ENCODE measurements at places on chromosomes 3 and 15.
A peak's percentile ranks its signal among the peaks of the same experiment; 100 is the strongest.

GRCh38 chr3:113097960-113098447 lies 107.2 kb downstream of the GTPBP8 start:
- no peak for DNase-seq

GRCh38 chr15:49495993-49496753 lies 73.1 kb downstream of the FGF7 start:
- DNase-seq = no peak

DNA sequence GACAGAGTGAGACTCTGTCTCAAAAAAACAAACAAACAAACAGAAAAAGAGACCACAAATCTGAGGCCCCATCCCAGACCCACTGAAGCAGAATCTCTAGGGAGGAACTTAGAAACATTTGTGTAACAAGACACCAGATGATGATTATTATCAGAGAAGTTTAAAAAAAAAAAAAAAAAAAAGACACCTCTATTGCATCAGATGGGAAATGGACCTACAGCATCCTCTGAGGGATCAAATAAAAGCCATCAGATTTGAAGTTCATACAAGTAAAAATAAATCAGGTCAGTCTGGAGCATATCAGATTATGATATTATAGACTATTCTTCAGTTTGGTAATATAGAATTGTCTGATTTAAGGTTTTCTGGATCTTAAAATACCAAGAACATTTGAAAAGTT lies 21.9 kb upstream of the LIPC start:
- DNase-seq = no peak

DNA sequence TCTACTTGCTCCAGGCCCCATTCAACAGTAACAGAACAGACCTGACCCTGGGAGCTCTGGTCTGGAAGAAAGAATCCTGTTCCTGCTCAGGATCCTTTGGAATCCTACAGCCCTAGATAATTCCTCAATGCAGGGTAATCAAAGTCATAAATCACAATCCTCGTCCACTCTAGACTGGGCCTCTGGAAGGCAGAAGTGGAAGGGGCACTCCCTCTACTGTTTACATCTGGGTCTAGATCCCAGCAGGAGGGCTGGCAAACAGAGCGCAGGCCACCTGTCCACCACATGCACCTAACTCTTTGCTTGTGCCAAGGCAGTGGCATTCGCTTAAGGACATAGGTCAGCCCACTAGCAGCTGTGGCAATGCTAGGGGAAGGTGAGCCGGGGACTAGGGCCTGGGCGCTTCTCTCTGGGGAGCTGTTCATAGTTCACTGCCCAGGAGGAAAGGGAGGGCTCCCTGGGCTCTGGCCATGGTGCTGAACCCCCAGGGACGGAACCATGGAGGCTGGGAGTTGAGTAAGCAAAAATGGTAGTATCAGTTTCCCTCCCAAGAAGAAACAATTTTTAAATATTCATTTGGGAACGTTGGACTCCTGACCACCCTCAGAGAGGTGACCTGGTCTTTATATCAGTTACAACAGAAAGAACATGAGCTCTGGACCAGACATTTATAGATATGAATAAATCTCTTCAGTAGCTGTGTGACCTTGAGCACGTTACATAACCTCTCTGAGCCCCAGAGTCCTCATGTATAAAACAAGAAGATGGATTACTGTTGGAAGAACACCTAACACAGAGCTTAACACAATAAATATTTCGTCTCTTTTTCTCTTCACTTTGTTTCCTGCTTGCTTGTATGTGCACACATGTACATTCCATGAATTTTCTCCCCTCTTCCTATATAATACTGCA lies 90.2 kb downstream of the NTRK3 start:
- DNase-seq = no peak

- no peak for DNase-seq
These were observed 53.4 kb upstream of the APEH start for GRCh38 chr3:49620728-49621127.

DNA sequence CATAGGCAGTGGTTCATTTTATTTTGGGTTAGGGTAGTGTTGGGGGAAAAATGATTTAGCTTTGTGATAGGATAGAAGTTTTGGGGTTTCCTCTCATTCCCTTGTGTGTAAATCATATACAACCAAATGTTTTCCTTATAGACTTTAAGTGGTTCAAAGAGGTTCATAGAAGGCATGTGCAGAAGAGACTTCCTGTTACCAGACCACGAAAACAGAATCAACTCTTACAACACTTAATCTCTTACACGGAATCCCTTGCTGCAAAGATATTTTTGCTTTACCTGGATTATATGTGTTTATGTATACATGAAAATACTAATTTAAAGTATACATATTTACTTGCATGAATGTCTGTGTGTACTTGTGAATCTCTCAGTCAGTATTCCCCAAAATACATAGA lies 2.9 kb downstream of the TMOD2 start:
- DNase-seq = no peak

DNA sequence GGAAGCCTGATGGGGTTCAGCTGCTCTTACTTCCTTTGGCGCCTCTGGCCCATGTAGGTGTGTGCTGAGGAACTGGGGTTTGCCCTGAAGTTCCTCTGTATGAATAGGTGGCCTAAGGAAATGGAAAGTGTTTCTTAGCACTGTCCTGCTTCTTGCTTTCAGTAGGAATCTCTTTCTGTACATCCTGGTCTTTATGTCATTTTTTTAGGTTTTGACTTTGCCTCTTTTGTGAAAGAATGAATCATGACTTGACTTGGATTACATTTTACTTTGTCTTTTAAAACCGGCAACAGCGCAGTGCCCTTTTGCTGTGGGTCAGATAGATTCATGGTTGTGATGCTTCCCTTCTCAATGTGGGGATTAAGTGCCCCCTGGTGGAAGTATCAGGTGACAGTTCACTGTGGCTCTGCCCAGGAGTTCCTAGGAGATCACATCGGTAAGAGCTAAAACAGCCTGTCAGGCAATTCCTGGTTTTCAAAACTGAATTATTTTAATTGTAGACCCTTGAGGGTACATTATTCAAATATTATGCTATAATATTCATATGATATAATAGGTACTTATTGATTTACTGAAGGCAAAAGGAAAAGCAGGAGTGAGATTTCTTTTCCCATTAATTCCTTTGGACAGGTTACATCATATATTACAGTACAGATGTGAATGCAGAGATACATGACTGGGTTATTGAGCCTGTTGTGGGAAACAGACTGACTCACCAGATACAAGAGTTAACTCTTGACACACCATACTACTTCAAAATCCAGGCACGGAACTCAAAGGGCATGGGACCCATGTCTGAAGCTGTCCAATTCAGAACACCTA lies 95.4 kb downstream of the HCN4 start:
- DNase-seq = peak; percentile 53

DNA sequence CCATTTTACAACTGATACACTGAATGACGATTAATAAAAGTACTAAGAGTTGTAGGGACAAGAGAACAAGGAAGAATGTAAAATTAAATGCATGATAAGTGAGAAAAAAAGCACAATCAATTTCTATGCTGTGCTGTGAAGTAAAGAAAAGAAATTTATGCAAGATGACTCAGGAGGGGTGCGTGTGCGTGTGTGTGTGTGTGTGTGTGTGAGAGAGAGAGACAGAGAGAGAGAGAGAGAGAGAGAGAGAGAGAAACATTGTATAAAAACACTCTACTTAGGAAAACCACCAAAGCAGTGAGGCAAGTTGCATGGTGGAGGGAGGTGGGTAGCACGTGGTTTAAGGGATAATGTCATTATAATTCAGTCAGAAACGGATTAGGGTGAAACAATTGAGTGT lies 580.8 kb upstream of the ALCAM start:
- no peak for DNase-seq

- no peak for DNase-seq
These were observed 96.4 kb downstream of the WNT7A start for GRCh38 chr3:13783476-13783875.

DNA sequence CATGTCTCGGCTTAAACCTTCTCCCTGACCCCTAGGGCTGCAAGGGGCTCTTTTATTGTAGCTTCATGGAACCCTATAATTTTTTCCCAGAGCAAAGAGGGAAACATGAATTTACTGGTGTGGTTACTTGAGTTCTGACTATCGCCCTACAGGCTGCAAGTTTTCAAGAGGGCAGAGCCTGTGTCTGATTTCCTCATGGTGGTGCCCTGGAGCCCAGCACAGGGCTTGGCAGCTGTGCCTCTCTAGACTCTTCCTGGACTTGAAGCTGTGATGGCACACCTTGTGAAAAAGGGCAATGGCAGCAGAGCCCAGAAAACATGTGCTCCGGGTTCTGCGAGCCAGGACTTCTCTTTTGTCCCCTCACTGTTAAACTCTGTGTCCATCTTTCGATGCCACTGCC lies 34.2 kb upstream of the TF start:
- DNase-seq = peak; percentile 33

DNA sequence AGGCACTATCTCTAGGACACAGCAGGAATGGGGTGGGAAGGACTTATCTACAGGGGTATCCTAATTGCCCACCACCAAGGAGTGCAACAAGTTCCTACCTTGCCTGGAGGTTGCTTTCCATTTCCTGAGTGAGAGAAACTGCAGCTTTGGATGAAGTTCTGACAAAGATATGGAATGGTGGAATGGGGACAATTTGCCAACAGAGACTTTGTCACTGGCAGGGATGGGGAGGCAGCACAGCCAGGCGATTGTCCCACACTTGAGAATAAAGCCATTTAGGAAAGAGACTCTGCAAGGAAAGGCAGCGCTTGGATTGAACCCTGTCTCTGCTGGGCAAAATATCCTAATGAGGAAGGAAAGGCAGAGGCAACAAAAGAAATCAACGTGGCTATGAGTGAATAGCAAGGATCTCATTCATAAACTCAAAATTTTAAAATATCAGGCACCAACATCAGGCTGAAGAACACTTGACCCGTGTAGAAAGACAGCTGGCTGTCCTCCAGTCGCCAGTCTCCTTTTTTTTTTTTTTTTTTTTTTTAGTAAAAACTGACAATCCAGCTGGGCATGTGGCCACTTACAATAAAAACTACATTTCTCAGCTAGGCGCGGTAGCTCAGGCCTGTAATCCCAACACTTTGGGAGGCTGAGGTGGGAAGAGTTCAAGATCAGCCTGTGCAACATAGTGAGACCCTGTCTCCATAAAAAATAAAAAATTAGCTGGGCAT lies 31.6 kb upstream of the PDE8A start:
- DNase-seq = peak; percentile 80

DNA sequence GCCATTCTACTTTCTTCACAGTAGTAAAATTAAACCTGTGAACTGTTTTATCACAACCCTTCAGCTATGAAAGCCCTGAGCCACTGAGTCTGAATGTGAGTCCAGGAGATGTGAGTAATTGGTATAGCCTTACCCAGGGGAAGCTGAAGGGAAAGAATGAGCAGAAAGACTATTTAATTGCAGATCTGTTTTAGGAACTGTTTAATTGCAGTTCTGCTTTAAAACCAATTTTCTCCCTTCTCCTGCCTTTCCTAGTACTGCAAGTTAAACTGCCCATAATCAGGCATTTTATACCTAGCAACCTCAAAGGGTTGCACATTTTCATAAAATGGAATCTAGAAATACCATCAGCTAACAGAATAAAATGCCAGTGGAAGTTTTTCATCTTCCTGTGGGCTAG lies 476.7 kb downstream of the OCA2 start:
- DNase-seq = no peak

- DNase-seq = no peak
These were observed 31.4 kb upstream of the LSAMP start for GRCh38 chr3:116476691-116477090.

DNA sequence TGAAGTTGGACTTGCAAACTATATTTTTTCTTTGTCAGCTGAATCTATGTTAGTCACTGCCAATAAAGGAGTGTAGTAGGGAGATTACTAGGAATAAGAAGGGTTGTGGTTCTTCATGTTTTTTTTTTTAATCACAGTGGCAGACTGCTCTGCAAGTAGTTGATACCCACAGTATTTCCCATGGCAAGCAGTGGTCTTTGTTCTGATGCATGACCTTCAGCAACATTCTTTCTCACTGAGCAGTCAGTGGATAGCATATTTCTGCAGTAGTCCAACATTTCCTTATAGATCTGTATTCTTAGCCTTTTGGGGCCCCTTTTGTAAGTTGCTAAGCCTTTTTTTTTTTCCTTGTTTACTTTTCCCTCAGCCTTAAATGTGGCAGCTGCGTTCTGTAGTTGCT lies 151.1 kb downstream of the DOCK3 start:
- DNase-seq = no peak

Data from putamen (tissue), 1 donor.